Mesenchymal stem cell (in vitro differentiated cells and primary cell): ENCODE measurements at places on chromosomes 7 and 10.

GRCh38 chr7:117124591-117125220 is 171.4 kb downstream of the ST7 start:
- peak; percentile 98 for DNase-seq

DNA sequence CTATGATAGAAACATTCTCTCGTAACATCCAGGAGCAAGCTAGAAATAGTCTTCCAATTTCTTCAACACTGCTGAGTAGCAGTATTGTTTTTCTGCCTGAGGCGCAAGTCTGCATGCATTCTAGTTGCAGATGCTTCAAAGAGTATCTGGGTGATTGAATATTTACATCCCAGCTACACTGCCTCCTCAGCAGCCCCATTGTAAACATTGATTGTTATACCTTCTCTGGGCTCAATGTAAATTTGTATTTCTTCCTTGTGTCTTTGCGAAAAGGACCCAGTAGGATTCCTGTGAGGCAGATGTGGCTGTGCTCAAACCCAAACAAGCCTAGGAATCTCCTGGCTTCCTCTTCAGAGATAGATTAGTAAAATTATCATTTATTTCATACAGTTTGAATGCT is 320.7 kb downstream of the CDC14C start:
- no peak for DNase-seq

GRCh38 chr10:114043532-114044246 is at the start of gene ADRB1:
ADRB1 (plus strand) TSS chr10:114043866; CDS start chr10:114044133, 267 bp downstream.
- peak; percentile 64 for DNase-seq

- no peak for DNase-seq
These were observed 22.8 kb upstream of the GPR26 start for GRCh38 chr10:123643315-123643714.

GRCh38 chr10:123635745-123636144 is 30.4 kb upstream of the GPR26 start:
- no peak for DNase-seq
